A673 (cell line): ENCODE measurements at places on chromosomes 7 and 10.

DNA sequence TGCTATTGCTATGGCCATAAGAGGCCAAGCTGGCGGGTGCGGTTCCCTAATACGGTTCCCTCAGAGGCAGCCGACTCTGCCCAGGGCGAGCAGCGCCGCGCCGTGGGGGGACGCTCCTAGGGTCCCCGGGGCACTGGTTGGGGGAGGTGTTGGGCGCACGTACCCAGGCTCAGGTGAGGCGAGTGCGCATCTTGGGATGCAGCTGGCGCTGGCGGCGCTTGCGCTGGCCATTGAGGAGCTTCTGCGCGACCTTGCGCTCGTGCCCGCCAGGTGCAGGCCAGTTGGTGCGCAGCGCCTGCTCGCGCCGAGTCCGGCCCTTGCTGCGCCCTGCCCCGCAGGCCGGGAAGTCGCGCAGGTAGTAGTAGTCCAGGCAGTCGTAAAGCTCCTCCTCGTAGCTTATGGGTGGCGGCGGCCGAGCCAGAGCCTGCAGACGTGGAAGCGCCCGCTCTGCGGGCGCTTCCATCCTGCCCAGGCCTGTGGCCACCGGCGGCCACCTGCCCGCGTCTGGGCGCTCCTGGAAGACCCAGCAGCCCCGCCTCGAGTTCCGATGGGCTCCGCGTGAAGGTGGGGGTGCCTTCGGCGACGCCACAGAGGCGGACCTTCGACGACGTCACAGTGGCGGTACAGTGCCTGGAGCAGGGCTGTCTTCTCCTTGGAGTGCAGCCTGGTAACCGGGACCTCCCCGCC lies at the start of gene NUPR2:
NUPR2 (minus strand) TSS at position 566 of the 687 bp plus-strand sequence; CDS start at position 463, 103 bp downstream.
- DNase-seq: no peak

GRCh38 chr7:36180121-36180520 lies 27.1 kb downstream of the EEPD1 start:
- DNase-seq: no peak

DNA sequence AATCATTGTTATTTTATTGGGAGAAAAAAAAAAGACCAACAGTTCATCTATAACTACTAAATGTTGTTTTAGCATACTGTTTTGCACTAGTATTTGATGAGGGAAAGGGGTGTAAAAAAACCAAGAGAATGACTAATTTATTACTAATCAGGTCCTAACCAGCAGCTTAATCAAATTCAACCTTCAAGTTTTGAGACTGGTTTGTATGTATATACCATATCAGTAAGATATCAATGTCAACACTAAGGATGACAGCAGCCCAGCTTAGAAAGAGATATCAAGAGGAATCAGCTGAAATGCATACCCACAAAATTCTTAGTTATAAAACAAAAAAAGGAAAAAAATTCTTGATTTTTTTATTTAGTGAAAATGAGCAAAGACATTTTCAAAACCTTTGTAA lies 122.6 kb downstream of the KMT2C start:
- no peak for DNase-seq

- no peak for DNase-seq
These were observed 15.6 kb downstream of the MBL2 start for GRCh38 chr10:52756966-52757365.

- no peak for DNase-seq
These were observed 139.0 kb downstream of the CREB5 start for GRCh38 chr7:28551331-28551730.

DNA sequence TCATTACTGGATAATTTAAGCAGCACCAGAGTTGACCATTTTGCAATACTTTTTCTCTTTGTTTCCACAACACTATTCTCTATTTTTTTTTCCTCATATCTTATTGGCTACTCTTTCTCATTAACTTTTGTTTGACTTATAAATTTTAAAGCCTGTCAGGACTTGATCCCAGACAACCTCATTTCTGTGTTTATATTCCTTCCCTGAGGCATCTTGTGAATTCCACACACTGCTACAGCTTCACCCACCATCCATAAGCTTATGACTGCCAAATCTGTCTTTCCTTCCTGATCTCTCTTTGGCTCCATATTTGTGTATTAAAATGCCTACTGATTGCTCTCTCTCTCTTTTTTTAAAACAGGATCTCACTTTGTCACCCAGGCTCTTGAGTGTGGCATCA lies 124.6 kb upstream of the MBL2 start:
- DNase-seq: no peak

GRCh38 chr7:741191-741671 lies 14.2 kb upstream of the PRKAR1B start:
- no peak for DNase-seq

GRCh38 chr10:44477046-44477425 lies 92.1 kb upstream of the CXCL12 start:
- no peak for DNase-seq

DNA sequence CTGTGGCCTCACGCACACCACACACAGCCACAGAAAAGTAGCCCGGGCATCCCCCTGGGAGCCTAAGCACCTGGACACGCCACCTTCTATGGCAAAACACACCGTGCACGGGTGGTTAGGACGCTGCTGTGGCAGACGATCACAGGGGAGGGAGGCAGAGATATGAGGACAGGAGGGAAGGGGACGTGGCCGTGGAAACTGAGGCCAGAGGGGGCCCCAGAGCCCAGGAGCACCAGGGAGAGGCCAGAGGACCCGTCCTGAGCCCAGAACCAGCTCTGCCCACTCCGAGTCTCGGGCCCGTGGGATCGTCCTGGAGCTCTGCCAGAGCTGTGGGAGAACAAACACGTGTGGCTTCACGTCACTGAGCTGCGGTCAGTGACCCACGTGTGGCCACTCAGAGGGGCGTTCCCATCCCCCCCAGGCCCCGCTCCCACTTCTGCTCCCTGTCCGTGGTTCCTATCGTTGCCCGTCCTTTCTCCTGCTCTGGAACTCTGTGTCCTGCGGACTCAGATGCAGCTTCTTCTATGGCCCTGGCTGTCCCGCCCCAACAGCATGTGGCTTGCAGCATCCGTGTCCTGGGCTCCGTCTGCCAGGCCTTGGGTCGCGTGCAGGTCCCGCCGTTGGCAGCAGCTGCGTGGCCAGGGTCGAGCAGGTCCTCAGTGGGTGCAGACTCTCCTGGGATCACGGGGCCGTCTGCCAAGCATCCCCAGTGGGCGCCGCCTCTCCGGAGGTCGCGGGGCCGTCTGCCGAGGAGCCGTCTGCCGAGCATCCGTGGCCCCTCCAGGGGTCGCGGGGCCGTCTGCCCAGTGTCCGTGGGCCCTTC lies 31.0 kb downstream of the GET4 start:
- no peak for DNase-seq

DNA sequence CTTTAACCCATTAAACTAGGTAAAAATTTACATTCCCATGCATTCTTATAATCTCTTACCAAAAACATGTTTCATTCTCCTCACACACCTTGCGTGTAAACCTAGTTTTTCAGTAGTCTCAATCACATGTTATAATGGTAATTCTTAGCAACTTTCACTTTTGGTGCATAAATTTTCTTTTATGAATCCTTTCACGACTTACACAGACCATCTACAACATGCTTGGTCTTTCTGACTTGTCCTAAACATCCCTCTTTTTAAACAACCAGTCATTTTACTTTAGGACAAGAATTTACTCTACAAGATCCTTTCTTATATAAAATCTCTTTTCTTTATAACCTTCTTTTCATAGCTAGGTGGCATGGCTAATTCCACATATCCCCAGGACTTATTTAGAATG lies 25.8 kb downstream of the FBXL13 start:
- DNase-seq: peak; percentile 14

DNA sequence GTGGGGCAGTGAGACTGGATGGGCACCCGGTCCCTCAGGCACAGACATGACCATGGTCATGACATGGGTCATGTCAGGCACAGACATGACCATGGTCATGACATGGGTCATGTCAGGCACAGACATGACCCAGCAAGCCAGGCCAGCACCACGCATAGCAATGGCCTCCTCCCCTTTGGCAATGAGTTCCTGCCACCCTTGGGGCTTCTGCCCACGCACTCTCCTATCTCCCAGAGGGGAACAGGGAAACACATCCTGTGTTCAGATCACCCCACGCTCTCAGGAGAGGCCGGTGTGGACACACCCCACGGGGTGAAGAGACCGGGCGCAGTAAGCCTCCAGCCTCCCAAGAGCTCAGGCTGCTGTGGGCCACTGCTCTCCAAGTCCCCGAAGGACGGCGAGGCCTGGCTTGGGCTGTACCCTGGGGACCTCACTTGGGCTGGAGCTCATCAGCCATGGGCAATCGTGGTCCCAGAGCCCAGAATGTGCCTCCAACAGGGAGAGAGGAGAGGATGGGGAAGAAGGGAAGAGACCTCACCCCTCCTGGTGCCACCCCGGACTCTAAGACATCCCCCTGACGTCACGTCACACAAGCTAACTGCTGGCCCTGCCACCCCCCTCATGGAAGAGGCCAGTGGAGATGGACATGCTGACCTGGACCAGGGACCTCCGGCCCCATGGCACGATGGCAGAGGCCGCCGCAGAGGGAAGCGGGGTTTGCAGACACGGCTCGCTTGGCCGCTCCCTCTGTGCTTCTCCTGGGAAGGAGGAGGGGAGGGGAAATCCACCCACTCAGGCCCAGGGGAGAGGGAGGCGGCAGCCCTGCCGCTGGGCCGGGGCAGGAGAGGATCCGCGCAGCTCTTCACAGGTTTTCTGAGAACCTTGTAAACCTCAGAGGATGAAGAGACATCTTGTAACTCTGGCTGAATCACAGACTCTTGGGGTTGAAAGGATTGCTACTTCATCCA lies 269.6 kb downstream of the ELFN1 start:
- no peak for DNase-seq

DNA sequence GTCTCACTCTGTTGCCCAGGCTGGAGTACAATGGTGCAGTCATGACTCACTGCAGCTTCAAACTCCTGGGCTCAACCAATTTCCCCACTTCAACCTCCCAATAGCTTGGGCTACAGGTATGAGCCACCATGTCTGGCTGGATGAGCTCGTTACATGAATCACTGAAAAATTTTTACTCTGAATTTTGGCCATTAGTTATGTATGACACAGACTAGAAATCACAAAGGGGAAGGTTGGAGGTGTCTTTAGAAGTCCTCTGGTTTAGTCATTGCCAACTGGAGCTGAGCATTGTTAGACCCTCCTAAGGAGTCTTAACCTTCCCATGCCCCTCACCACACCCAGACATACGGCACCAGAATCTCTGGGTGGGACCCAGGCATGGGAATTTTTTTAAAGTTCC lies 34.7 kb downstream of the SVIL start:
- no peak for DNase-seq

GRCh38 chr10:61936770-61937169 lies 35.3 kb downstream of the ARID5B start:
- no peak for DNase-seq

- DNase-seq: no peak
These were observed 70.6 kb downstream of the STK17A start for GRCh38 chr7:43653466-43653865.

DNA sequence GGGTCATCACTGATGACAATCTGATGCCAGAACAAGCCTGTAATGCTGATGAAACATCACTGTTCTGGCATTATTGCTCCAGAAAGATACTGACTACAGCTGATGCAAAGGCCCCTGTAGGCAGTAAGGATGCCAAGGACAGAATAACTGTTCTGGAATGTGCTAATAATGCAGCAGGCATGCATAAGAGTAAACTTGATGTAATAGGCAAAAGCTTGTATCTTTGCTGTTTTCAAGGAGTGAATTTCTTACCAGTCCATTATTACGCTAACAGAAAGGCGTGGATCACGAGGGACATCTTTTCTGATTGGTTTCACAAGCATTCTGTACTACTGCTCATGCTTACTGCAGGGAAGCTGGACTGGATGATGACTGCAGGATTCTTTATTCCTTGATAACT lies 18.7 kb downstream of the LCOR start:
- no peak for DNase-seq

DNA sequence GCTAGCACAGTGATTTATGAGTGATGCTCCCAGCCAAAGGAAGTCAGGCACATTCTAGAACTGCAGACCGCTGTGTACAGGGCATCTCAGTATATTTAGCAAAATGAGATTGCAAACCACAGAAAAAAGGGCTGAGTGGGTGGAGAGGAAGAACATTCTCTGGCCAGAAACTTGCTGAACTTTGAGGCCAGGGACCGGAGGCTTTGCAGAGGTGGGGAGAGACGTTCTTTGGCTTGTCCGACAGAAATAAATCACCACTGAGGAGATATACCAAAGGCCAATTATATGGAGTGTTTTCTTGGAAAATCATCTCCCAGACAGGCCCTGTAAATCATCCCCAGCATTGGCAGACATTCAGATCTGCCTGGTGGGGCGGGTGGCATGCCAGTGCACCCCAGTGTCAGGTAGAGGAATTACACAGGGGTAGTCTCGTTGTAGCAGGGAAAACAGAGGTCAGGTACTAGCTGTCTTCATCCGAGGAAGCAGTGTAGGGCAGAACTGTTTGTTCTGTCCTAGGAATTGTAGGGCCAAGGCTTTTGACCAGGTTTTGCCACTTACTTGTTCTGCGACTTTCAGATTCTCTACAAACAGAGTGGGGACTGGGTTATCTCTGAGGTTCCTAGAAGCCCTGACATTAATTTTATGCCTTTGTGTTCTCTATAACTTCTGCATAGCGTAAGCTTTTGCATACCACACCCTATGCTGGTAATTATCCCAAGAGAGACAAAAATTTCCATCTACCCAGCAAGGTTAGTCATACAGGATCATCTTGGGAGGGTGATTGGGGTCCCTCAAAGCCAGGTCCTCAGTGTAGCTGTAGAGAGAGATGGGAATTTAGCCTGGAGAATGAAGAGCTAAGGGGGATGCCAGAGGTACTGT lies 655.6 kb downstream of the LRMDA start:
- DNase-seq: peak; percentile 20

DNA sequence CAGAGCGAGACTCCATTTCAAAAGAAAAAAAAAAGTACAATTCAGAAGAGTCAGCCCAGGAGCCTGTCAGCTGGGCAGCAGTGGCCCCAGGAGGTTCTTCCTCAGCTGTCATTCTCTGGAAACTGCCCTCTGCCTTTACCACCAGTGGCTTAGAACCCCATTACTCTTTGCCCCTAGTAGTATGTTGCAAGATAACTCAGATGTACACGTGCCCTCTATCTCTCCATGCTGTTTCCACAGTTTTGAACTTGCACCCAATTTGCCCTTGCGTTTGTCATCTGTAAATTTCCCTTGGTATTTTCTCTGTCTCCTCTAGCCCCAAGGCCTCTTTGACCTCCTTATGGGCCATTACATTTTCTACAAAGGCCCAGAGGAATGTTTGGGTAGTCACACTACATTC lies 56.7 kb upstream of the PRKAR2B start:
- DNase-seq: no peak

GRCh38 chr7:18393465-18394118 lies 102.0 kb upstream of the HDAC9 start:
- no peak for DNase-seq

GRCh38 chr10:68717435-68717834 lies 3.6 kb upstream of the CCAR1 start:
- DNase-seq: no peak

GRCh38 chr7:2438775-2439174 lies 35.4 kb downstream of the CHST12 start:
- no peak for DNase-seq
